Dermis blood vessel endothelial cell (primary cell): ENCODE measurements at places on chromosomes 7 and 10. TPM values are rescaled to one million over a fixed set of nuclear protein-coding genes. Genes with fewer than 3 reads are reported as not detected.

DNA sequence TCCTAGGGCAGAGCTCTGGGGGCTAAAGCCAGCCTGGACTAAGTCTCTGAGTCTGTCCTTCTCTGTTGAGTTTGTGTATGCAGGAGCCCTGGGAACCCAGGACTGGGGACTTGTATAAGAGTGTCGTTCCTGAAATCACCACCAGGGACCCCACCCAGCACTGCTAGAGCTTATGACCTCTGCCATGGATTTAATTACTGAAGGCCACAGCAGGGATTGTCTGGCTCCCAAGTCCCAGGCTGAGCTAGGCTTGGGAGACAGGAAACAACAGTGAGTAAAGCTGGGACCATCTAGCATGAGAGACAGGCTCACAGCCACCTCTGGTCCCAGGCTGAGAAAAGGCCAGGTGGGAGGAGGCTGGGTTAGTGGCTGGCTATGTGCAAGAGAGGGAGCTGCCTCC lies 1.4 kb upstream of the TSPAN15 start:
- peak; percentile 92 for DNase-seq

GRCh38 chr7:36515847-36516246 lies 126.2 kb downstream of the ANLN start:
- no peak for DNase-seq

- no peak for DNase-seq
Measured at GRCh38 chr7:45390180-45390579, 184.0 kb upstream of the ADCY1 start.

GRCh38 chr10:1026578-1026977 lies 919 bp upstream of the IDI2 start:
- DNase-seq, result no peak

GRCh38 chr10:71569775-71570588 lies 149.6 kb downstream of the C10orf105 start:
- DNase-seq, result peak; percentile 66

- DNase-seq, result no peak
Measured at GRCh38 chr7:44936322-44936721, 42.5 kb downstream of the MYO1G start.

- DNase-seq, result no peak
Measured at GRCh38 chr7:149292462-149292823, 30.4 kb downstream of the ZNF783 start.

DNA sequence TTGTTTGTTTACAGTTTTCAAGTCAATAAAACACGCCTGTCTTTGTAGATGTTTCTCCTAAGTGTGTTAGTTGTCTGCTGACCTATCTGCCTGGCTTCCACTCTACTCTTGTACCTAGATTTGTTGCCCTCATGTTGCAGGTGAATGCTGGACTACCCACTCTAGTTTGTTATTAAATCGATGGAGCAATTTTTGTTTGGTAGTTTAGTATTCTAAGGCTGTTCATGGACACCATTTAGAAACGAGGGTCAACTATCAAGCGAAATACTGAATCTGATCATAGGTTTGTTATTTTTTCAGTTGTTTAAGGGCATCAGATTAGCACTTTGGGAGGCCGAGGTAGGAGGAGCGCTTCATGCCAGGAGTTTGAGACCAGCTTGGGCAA lies 29.1 kb upstream of the MKLN1 start:
- no peak for DNase-seq

- no peak for DNase-seq
Measured at GRCh38 chr10:73969224-73969841, 28.6 kb upstream of the VCL start.

GRCh38 chr10:5844345-5845055 lies 31.3 kb upstream of the GDI2 start:
- no peak for DNase-seq

The STEAP1B gene
- total RNA-seq, result 24.5 and 33.4 TPM in 2 replicates

The CUZD1 gene
- total RNA-seq, result 0.34 and 0.51 TPM in 2 replicates

The GHRHR gene
- total RNA-seq, result 0.09 TPM in 1 of 2 replicates, not detected in the other

The NKX2-3 gene
- total RNA-seq, result not detected in 2 replicates

The EPO gene
- total RNA-seq, result not detected in 2 replicates
